ENCODE measurements at places on chromosomes 5 and 9. TPM values are rescaled to one million over a fixed set of nuclear protein-coding genes. Genes with fewer than 3 reads are reported as not detected.

The PRELID2 gene
- total RNA-seq, result 7.9 TPM

The GABRA6 gene
- not detected for total RNA-seq

The SOX30 gene
- 0.33 TPM for total RNA-seq

The IRGM gene
- not detected for total RNA-seq

The MOB3B gene
- 0.98 TPM for total RNA-seq

The INSL6 gene
- total RNA-seq, result not detected

The SARDH gene
- total RNA-seq, result 0.49 TPM

The WNK2 gene
- total RNA-seq, result 0.13 TPM

The PHF24 gene
- total RNA-seq, result not detected

The BOD1 gene
- 54.1 TPM for total RNA-seq

The NIPBL gene
- 14.6 TPM for total RNA-seq

The AK1 gene
- total RNA-seq, result 40.1 TPM

The ARL14EPL gene
- not detected for total RNA-seq

The C9 gene
- total RNA-seq, result not detected

The HSPB3 gene
- not detected for total RNA-seq

The NUP188 gene
- 77.1 TPM for total RNA-seq

The CNTLN gene
- 4.2 TPM for total RNA-seq

The RPP25L gene
- 35.4 TPM for total RNA-seq

The RFX3 gene
- 1.8 TPM for total RNA-seq
